ENCODE measurements at places on chromosomes 11 and 22.

DNA sequence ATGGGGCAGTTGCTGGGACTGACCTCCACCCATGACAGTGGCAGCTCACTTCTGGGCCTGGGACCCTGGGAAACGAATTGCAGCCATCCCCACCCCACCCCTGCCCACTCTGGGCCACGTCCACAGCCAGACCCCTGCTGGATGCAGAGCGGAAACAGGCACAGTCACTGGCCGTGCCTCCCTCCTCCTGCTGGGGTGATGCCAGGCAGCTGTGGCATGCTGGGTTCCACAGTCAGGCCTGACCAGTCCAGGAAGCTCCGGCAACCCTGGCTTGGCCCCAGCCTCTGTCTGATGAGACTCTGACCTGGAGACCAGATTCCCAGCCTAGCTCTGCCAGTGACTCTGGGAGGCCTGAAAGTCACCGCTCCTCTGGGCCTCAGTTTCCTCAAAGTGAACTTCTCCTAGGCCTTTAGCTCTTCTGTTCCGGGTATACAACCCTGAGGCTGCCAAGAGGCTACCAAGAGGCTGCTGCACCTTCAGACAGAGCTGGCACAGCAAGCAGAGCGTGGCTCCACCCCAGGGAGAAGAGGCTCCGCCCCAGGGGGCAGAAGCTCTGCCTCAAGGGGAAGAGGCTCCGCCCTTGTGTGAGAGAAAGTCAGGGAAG lies 8.9 kb downstream of the SULT4A1 start:
- no peak for DNase-seq

DNA sequence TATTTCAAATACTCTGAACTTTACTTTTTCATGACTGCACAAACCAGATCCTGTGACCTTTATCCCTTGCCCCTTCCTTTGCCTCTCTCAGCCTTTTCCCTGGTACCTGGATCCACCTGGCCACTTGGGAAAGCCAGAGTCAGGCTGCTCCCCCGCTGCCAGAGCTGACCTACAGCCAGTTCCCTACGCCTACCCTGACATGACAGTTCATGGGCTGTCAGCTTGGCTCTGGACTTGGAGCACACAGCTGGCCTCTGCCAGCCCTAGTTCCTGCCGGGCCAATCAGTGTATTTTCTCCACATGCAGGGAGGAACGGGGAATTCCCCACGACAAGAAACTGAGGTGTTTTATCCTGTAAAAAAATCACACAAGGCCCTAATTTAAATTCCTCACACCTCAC lies 382.6 kb downstream of the INSC start:
- DNase-seq = no peak

DNA sequence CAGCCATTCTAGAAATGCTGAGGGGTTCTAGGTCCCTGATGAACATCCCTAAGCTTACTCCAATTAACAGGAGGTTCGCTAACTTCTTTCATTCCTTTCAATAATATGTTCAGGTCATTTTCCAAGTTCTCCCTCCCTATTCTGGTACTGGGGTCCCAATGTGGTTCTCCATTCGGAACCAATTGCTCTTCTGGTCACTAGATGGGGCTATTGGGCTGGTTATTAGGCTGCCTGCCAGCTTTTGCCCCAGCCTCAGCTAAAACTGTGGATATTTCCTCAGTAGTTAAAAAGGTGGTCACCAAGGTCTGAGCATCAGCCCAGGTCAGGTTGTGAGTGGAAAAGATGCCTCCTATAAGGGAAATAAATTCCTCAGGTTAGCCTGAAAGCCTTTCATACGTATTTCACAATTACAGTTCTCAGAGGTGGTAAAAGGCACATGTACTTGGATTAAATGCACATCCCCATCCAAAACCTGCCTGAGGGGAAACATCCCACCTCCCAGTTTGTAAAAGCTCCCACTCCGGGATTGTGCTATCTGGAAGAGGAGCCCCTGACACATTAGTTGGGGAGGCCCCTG lies 161.1 kb upstream of the CCDC179 start:
- no peak for DNase-seq

DNA sequence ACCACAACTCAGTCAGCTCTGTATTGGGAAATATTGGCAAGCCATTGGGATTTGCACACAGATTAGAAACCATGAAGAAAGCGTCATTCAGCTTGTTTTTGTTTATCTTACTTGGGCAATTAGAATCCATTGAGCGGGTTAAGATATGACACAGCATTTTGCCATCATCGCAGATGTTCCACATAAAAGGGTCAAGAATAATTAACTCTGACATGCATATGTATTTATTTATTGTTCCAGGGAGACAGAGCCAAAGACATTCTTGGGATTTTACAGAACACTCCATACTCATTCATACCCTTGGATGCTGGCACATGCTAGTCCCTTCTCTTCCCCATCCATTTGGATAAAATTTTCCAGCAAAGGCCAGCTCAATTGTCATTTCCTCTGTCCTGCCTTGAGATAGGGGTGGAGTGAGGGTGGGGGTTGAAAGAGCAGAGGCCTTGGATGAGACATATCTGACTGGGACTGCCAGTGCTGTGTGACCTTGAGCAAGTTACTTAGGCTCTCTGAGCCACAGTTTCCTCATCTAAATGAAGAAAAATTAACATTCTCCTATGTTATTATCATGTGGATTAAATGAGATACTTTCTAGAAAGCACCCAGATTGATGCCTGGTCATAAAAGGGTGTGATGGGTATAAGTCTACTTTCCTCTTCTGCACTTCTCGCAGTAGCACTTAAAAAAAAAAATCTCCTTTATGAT lies 179.7 kb downstream of the RRAS2 start:
- DNase-seq = no peak

- DNase-seq = no peak
Observed at GRCh38 chr11:36326524-36327419, 30.7 kb downstream of the PRR5L start.

- DNase-seq = no peak
Observed at GRCh38 chr11:14255238-14255534, 103.8 kb downstream of the RRAS2 start.

- DNase-seq = no peak
Observed at GRCh38 chr11:112718483-112718882, 242.7 kb upstream of the NCAM1 start.

- DNase-seq = no peak
Observed at GRCh38 chr11:70587075-70587389, 188.7 kb downstream of the CTTN start.

DNA sequence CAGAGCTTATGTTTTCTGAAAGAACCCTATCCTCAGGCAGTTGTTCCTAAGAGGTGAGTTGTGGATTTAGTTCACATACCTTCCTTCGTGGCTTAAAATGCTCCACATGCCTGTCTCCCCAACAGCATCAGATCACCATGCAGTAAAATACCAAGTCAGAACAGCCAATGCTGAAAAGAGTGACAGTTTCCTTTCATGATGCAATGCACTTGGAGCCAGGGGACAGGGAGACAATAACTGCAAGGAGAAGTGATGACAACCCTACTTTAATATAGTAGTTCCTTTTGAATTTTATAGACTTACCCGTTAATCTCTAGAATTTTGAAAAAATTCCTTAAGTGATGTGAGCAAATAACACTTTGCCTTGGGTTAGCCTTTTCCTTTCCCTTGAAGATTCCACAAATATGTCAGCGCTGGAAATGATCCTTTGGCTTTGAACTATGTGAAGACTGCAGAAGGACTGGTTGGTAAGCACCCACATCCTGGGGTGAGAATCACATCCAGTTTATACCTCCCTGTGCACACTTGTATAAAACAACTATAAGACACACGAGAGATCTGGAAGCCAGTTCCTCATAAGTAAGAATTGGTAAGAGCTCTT lies 71.2 kb downstream of the PIWIL4 start:
- DNase-seq = no peak

- no peak for DNase-seq
Observed at GRCh38 chr22:27298332-27298731, 503.2 kb downstream of the MN1 start.

- no peak for DNase-seq
Observed at GRCh38 chr22:26642465-26643417, 14.6 kb upstream of the MIAT start.

GRCh38 chr11:6601041-6601461 lies 2.4 kb downstream of the RRP8 start:
- DNase-seq = no peak

- DNase-seq = no peak
Observed at GRCh38 chr11:13944016-13944415, 18.5 kb upstream of the SPON1 start.

DNA sequence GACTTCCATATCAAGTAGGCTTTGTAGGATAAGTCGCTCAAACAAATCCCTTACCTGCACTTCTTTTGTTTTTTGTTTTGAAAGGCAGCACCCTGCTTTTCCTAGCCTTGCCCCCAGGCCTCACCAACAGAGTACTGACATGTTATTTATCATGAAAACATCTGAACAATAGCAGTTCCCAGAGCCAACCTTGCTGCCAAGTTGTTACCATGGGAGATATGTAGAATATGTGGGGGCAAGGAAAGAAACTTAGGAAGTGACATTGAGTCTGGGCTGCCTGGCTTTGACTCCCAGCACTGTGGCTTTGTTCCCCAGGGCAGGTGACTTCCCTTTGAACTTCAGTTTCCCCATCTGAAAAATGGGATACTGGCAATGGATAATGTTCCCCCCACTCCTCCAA lies 53.4 kb upstream of the CRYBB3 start:
- DNase-seq = no peak

Data from substantia nigra (tissue), 51 donors.